CD4-positive, alpha-beta T cell treated with Interferon gamma for 1 hour (primary cell): ENCODE measurements at places on chromosomes 1 and 21.

DNA sequence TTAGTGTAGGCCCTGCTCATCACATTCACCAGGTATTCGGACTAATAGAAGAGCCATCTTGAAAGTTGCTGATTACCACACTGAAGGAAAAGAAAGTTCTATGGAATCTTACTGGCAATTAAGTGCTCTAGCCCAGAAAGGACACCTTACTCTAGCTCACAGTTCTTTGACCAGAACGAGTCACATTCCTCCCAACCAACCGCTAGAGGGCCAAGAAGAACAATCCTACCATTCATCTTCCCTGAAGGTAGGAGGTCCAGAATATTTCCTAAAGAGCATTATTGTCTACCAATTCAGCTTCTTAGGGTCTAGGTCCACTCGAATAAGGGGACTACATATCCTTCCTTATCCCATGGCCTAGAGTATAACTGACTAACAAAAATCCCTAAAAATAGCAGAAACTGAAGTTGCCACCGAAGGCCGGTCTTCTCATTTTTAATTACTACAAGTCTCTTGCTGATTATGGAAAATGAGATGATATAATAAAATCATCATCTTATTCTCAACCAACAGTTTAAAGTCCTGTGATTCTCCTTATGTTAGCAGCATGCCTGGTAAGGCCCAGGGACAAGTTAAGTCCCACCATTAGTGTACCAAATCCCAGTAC, 2.7 kb upstream of the FMO1 start:
- DNase-seq = no peak

- peak; percentile 48 for DNase-seq
Measured at GRCh38 chr1:33055210-33056008, 18.7 kb upstream of the AK2 start.

DNA sequence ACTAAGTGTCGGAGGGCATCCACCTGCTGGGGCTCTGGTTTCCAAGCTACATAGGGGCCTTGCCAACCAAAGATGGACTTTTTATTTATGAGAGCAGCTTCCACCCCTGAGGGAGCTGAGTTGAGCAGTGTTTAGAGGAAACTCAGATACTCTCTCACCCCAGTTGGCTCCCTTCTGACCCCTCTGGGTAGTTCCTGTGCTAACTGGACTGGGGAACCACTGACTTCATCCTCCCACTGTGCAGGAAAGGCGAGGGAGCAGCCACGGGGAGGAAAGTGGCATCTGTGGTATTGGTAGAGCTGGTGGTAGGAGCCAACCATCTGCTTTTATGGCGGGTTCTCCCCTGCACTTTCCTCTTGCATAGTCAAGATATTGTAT, 70.4 kb downstream of the MPZL1 start:
- no peak for DNase-seq

GRCh38 chr1:37875833-37876232, 16.4 kb upstream of the MTF1 start:
- DNase-seq = no peak

GRCh38 chr1:164559342-164560051, 513 bp downstream of the PBX1 start:
- DNase-seq = no peak

DNA sequence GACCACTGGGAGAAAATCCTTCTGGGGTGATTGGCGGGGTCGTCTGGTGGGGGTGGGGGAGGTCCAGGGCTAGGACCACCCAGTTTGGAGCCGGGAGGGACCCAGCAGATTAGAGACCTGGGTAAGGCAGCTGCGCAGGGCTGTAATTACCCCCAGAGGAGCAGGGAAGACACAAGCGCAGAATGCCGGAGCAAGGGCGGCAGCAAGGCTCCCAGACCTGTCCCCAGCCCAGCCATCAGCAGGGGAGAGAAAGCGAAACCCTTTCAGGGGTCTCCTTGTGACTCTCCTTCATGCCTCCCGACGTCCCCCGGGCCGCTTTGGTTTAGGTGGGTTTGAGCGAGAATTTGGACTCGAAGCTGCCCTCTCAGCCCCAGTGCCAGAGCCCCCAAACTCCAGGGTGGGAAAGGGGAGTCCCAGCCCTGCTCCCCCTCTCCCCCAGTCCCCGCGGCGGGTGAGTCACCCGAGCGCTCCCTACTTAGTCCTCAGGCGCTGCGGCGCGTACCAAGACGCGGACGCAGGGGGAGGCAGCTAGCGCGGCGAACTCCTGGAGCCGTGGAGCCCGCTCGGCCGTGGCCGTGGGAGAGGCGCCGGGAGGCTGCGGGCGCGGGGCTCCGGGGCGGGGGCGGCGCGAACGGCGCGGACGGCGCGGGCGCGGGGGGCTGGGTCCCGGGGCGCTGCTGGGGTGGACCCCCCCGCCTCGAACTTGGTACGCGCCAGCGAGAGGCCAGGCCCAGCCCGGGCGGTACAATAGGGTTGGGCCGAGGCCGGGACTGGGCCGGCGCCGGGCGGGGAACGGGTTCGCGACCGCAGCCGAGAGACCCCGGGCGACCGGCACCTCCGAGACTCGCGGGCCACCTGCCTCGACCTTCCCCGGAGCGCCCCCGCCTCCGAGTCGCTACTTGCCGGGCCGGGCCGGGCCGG, at the start of gene MAP7D1:
TSS of gene MAP7D1 (plus strand) at position 753 of the 921 bp plus-strand sequence. CDS start 258 bp downstream, outside the sequence.
- DNase-seq = peak; percentile 82
